ENCODE measurements at places on chromosomes 12 and 14. TPM values are rescaled to one million over a fixed set of nuclear protein-coding genes. Genes with fewer than 3 reads are reported as not detected.

The KRT79 gene
- not detected for total RNA-seq

- DNase-seq, result no peak
Measured at GRCh38 chr12:87509237-87509820, 519.9 kb downstream of the C12orf50 start.

The AREL1 gene
- total RNA-seq, result 34.3 TPM

The KRT5 gene
- total RNA-seq, result not detected

DNA sequence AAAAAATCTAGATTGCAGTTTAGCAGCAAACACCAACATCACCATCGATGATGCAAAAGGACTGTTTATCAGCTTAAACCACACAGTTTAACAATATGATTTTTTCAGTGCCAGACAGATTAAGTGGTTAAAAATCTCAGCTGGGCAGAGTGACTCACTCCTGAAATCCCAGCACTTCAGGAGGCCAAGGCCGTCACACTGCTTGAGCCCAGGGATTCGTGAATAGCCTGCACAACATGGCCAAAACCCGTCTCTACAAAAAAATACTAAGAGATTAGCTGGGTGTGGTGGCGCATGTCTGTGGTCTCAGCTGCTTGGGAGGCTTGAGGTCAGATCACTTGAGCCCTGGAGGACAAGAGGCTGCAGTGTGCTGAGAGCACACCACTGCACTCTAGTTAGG is 8.9 kb downstream of the RSRC2 start:
- DNase-seq, result no peak

The FGF23 gene
- 0.06 TPM for total RNA-seq

The VRTN gene
- total RNA-seq, result 0.32 TPM

The DGKA gene
- total RNA-seq, result 50.5 TPM

The POTEM gene
- not detected for total RNA-seq

The KRT82 gene
- not detected for total RNA-seq

GRCh38 chr14:95054346-95055280 is 102.7 kb downstream of the DICER1 start:
- no peak for DNase-seq

The SIX6 gene
- not detected for total RNA-seq

- no peak for DNase-seq
Measured at GRCh38 chr12:40733871-40734270, 41.6 kb downstream of the CNTN1 start.

GRCh38 chr14:52430474-52430873 is 116.4 kb downstream of the PTGER2 start:
- no peak for DNase-seq

The OR4E2 gene
- total RNA-seq, result not detected

DNA sequence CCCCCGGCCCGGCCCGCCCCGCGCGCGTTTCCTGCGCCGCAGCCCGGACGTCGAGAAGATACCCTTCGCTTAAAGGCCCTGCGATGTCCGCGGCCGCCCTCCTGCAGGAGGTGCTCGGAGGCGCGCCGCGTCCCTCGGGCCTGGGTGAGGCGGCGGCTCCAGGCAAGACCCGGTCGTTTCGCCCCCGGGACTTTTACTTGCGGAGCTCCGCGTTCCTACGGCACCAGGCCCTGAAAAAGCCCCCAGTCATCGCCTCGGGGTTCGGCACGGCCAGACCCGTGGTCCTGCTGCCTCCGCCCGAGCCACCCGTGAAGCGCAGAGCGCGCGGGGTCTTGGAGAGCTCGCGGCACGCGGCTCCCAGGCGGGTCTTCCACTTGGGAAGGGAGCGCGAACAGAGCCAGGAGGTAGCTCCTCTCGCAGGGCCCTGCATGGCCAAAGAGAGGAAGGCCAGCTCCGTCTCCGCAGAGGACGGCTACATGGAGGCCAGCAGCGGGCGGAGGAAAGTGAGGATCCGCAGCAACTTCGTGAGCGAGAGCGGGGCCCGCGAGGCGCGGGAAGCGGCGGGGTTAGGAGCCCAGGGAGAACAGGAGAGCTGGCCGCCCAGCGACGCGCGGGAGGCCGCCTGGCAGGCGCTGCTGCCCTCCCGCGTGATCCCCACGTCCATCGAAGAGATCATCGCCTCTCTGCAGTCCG is 26.9 kb downstream of the TTC6 start:
- DNase-seq, result no peak

The C12orf60 gene
- 0.43 TPM for total RNA-seq

DNA sequence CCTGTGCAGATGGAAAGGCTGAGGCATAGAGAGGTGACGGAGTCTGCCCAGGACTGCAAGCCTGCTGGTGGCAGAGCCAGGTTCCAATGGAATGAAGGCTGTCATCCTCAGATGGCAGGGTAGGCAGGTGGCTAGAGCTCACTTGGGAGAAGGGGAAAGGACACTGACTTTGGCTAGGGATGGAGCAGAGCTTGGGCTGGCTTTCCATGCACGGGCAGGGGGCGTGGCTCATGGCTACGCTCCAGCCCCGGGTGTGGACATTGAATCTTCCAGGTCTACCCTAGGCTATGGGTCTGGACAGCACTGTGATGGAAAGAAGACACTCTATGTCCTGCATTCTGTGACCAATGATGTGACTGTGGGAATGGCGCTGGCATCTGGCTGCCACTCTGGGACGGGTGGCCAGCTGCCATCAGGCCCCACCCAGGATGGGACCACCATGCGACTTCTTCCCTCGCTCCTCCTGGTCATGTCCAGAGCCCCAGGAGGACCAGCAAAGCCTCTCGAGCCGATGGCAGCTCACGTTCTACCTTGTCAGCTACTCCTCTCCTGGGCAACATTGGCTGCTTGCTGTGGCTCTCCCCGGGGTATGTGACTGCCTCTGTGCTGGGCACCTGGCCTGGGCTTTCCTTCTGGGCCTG is 398.7 kb downstream of the TMEM121 start:
- DNase-seq, result no peak
